ENCODE measurements at places on chromosomes 7 and 10.
A peak's percentile ranks its signal among the peaks of the same experiment; 100 is the strongest.

DNA sequence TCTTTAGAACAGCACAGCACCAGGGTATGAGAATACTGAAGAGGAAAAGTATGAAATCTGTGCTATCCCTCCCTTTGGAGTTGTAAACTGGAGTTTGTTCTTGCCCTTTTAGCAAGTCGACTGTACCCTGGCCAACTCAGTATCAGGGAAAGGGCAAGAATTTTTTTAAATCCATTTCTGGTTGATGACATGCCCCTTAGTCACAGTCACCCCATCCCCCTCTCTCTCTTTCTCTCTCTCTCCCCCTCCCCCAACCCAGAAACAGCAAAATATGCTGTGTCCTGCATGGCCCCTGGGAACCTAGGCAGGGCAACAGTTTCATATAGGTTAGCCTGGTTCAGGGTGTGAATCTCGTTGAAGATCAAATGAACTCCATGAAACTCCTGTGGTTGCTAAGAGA lies 177.7 kb upstream of the ADO start:
- no peak for DNase-seq

DNA sequence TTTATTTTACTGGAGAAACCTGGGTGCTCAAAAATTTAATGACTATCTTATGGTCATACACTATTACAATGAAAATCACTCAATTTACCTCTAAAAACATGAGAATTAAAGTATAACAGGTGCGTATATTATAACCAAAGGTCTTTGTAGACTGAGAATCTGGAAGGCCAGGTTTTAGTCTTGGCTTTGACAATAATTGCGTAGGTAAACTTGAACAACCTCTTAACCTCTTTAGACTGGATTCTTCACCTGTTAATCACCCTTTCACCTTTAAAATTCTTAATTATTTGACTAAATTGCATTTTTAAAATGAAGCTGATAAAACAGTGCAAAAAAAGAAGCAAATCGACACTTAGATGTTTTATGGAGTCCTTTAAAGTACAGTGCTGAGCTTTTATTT lies 156.1 kb downstream of the SEMA3E start:
- DNase-seq: no peak

GRCh38 chr10:30687698-30688213 lies 58.2 kb upstream of the LYZL2 start:
- DNase-seq: peak; percentile 54

- no peak for DNase-seq
These were observed 6.9 kb downstream of the NOC3L start for GRCh38 chr10:94355841-94356240.

DNA sequence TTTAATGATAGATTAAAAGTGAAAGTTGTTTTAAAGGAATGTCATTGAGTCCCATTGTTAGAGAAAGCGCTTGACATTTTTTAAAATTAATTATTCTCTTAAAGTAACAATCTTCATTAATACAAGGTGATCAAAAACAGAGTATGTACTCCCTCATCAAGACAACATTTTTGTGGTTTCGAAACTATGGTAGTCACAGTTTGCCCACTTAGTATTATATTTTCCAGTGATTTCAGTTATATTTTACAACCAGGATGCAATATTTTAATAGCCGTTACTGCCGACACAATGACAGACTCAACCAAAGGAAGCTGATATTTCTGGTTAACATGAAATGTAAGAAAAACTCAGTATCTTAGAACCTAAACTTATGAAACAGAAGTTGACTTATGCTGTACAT lies 31.3 kb downstream of the MKX start:
- DNase-seq: no peak

- DNase-seq: no peak
These were observed 67.8 kb downstream of the EMX2 start for GRCh38 chr10:117610321-117610720.

DNA sequence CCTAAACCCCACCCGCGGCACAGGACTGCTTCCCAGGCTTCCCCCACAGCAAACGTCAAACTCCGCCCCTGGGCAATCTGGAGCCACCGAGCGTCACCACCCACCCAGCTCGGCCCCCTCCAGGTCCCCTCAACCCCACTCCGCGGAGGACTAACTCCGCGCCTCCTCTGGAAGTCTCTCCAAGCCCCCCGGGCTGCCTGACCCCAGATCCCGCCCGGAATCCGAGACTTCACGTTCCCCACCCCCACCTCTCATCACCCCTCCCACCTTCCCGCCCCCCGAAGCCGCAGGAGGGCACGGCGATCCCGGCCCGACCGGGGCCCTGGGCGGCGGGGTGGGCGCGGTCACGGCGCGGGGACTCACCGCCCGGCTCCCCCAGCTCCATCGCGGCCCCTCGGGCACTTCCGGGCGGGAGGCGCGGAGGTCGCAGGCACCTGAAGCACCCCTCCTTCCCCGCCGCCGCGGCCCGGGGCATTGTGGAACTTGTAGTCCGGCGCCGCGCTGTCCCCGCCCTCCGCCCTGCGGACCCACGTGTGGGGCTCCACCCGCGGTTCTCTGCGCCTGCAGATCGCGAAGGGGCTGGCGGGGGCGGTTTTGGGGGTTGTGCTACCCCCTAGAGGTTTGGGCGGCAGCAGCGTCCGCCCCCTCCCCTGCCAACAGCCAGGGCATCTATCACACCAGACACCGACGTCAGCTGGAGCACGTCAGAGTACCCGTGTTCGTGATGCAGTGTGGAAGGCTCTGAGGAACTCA lies at the start of gene TMUB1:
Gene TMUB1, minus strand, starts transcription at position 423 of the 753 bp plus-strand sequence. CDS start 930 bp downstream, outside the sequence.
- peak; percentile 89 for DNase-seq

DNA sequence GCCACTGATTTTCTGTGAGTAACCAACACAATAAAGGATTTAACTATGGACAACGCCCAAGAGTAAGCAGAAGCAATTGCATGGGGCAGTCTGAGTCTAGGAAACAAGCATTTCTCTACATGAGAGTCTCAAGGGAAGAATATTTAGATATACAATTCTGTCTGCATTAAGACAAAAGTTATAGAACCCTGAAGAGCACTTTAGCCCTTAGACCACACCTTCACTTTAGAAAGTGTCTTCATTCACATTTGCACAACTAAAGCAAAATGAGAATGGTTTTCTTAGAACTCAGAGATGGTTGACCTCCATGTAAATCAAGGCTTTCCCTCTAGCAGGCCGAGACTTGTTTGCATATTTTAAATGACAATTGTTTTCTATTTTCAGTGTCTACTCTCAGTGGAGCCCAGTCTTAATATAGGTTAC lies 25.5 kb upstream of the TRIM24 start:
- DNase-seq: no peak

DNA sequence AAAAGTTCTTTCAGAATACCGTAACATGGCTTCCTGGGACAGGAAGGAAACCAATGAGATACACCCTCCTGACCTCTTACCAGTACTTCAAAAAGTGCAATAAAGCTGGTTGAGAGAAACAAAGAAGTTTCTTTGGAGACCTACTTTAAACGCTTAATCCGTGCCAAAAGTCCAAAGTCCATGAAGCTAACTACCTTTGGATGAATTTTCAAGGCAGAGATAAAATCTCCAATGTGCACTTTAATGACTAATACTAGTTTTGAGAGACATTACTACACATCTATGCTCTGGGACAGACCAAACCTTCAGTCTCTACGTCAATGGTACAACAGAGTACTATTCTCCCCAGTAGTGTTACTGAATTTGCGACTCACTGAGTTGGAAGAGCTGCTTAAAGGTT lies 46.1 kb downstream of the UBE2H start:
- DNase-seq: no peak

GRCh38 chr7:157415486-157415885 lies 78.7 kb downstream of the DNAJB6 start:
- DNase-seq: no peak

- no peak for DNase-seq
These were observed 4.2 kb downstream of the CYTH3 start for GRCh38 chr7:6268023-6268900.

DNA sequence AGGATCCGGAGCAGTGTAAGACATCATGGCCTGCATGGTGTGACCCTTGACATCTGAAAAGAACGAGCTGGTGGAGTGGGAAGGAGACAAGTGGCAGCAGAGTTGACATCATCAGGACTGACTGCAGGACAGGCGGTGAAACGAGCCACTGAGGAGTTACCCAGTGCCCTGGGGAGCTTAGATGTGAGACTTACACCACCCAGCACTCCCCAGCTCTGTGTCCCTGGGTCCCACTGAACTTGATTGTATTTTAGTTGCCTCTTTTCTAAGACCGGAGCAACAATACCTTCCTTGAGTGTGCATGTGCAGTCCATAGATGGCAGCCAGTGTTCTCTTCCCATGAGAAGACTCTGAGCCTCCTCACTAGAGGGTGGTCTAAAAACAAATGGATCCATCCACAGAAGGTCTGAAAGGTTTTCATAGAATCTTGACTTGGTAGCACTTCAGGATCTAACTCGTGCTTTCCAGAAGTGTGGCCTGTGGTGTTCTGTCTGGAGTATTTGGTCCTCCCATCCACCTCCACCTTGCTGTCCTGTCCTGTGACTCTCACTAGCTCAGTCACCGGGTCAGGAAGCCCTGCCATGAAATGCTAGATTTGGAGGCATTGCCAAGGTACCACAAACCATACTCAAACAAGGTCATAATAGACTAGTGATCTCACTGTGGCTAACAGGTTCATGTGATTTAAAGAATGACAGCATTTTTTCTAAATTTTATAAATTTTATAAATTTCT lies 59.0 kb downstream of the IKZF1 start:
- no peak for DNase-seq

DNA sequence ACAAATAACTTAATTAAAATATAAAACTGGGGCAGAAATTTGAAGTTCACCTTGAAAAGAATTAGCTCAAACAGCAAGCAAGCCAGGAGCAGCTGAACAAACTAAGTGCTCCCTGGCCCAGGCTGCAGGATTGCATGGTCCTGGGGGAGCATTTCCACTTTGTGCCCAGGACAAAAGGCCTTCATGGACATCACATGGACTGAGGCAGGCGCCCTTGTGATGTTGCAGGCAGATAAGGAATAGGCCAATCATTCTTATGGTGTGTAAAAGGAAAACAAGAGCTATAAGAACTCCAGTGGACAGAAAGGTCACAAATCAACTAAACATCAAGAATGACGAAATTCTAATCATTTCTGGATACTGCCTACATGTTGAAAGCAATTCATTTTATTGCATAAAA lies 17.5 kb upstream of the TECTB start:
- DNase-seq: no peak
